Esophagus mucosa (tissue), 1 donor: ENCODE measurements at places on chromosomes 1 and 21.

- no peak for ATAC-seq
Measured at GRCh38 chr1:60394436-60394835, 320.9 kb upstream of the C1orf87 start.

DNA sequence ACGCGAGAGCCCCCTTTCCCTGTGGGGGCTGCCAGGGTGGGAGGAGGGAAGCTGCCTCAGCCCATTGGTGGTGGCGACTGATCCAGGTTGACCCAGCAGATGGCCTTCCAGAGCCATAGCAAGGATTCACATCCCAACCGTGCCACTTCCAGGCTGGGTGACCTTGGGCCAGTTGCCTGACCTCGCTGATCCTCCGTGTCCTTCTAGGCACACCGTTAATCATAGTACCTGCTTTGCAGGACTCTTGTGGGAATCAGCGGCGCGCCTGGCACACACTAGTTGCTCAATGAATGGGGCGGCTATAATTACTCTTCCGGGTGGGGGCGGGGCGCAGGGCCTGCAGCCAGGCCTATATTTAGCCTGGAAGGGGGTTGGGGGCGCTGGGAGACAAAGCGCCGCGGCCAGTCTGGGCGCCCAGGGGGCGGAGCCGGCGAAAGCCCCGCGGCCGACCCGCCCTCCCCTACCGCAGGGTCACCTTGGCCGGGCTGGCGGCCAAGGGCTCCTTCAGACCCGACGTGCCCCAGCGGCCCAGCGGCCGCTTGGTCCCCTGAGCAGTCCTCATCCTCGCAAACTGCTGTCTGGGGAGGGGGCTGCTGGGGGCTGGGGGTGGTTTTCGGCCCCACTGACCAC is 5.1 kb downstream of the HSPB7 start:
- ATAC-seq, result peak; percentile 66

GRCh38 chr21:43191971-43192370 is 23.2 kb downstream of the CRYAA start:
- no peak for ATAC-seq

GRCh38 chr1:235724730-235725129 is 75.1 kb upstream of the GNG4 start:
- ATAC-seq, result peak; percentile 87

GRCh38 chr1:23449958-23450357 is 25.4 kb upstream of the TCEA3 start:
- ATAC-seq, result no peak

- peak; percentile 7 for ATAC-seq
Measured at GRCh38 chr1:211133393-211133835, 534 bp downstream of the KCNH1 start.

- no peak for ATAC-seq
Measured at GRCh38 chr21:22192766-22193165, 1194.6 kb downstream of the NCAM2 start.

GRCh38 chr1:103146166-103146565 is 37.8 kb upstream of the COL11A1 start:
- ATAC-seq, result no peak

DNA sequence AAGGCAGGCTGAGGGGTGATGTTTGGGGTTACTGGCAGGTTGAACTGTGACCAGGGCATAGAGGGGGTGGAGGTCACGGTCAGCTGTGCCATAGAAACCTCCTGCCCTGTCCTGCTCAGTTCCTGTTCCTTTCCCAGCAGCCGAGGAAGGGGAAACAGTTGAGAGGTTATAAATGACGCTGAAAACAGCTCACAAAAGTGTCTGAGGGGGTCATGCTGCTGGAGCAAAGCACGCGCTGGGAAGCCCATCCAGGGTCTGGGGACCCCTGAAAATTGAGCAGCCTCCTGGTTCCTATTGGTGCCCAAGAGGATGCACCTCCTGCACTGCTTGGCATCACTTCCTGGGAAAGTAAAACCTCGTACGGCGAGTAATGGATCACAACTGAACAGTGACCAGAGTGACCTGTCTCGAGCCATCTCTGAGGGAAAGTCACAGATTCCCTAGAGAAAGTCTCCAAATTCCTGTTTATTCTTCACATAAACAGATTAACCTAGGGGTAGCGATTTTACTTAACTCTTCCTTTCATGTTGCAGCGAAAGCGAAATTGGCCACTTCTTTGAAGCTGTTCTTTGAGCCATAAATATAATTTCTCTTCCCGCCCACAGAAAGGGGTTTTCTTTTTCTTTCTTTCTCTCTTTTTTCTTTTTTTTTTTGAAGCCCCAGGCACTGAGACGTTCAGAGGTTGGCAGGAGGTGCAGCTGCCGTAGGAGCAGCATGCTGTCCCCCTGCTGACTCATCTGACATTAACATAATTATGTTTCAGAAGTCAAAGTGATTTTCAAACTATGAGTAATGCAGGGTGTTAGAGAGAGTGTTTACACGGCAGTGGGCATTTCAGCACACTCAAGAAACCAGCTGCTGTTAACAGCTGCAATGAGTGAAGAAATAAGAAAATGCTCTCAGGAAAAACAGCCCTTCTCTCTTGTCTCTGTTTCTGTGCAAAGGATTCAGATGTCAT is 41.8 kb upstream of the ATF3 start:
- ATAC-seq, result peak; percentile 96

GRCh38 chr1:37438869-37439343 is 35.5 kb upstream of the ZC3H12A start:
- peak; percentile 9 for ATAC-seq

DNA sequence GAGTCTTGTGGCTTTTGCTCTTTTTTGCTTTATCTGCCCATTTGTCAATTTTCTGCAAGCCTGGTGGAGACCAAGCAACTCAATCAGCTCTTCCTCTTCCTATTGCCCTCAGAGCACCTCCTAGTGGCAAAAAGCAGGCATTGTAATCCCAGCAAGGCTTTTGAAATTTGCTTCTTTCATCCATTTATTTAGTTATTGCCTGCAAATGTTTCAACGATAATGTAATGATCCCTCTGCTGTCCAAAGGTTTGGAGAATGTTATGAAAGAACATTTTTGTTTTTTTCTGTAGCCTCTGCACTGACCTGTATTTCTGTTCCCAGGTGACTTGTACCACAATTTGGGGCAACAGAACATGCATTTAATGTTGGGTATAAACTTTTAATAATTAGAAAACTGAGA is 127.8 kb downstream of the GABPA start:
- no peak for ATAC-seq

- ATAC-seq, result peak; percentile 96
Measured at GRCh38 chr21:38234395-38235142, 22.2 kb upstream of the KCNJ15 start.

GRCh38 chr1:40130892-40131291 is 30.3 kb upstream of the RLF start:
- ATAC-seq, result no peak

DNA sequence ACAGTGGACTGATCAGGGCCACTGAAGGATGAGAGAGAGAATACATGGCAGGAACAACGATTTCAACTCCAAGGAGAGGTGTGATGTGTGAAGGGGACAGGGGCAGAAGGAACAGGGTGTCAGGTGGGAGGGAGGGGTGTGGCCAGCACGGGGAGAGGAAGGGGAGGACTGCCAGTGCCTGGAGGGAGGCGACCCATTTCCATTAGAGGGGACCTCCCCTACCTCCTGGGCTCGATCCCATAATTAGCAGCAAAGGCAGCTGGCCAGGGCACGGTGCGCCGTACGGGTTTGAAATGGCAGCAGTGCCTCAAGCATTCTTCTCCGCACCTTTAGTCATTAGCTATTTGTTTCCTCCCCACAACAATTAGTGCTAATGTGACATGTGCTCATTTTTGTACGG is 22.7 kb downstream of the CRYAA start:
- ATAC-seq, result no peak

DNA sequence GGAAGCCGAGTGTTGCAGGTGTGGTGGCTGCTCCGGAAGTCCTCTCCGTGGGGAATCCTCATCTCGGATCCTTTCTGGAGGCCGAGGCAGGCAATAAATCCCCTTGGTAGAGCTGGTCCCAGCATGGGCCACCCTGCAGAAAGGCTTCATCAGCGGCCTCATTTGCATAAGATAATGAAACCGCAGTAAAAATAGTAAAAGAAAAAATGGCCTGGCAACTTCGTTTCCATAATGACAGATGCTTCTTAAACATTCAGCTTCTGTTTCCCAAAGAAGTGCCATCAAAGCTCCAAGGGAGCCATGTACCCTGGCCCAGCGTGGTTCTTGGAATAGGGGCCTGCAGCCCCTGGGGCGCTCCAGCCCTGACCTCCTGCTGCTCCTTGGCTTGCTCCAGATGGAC is 244.1 kb downstream of the GRIK3 start:
- ATAC-seq, result no peak

- ATAC-seq, result no peak
Measured at GRCh38 chr1:202201266-202201665, 7.7 kb downstream of the LGR6 start.

- no peak for ATAC-seq
Measured at GRCh38 chr1:36925251-36925650, 109.1 kb downstream of the GRIK3 start.

- no peak for ATAC-seq
Measured at GRCh38 chr1:236997361-236997760, 6.9 kb downstream of the MT1HL1 start.

GRCh38 chr1:11838349-11839272 is 9.0 kb downstream of the NPPA start:
- ATAC-seq, result peak; percentile 86

- ATAC-seq, result no peak
Measured at GRCh38 chr1:118183586-118183985, 1.4 kb downstream of the SPAG17 start.

GRCh38 chr21:46151989-46152926 is 3.1 kb downstream of the FTCD start:
- no peak for ATAC-seq

- no peak for ATAC-seq
Measured at GRCh38 chr1:118254491-118255425, 69.7 kb upstream of the SPAG17 start.

- ATAC-seq, result peak; percentile 9
Measured at GRCh38 chr1:38953433-38953860, 11.8 kb upstream of the RHBDL2 start.
